Panc1 (cell line): ENCODE measurements at places on chromosomes 4 and X. TPM values are rescaled to one million over a fixed set of nuclear protein-coding genes. Genes with fewer than 3 reads are reported as not detected.

Gene S100P
- total RNA-seq, result 2.3 TPM

Gene TLL1
- 0.41 TPM for total RNA-seq

Gene FRAS1
- 0.23 TPM for total RNA-seq

Gene TBCK
- total RNA-seq, result 15.1 TPM

DNA sequence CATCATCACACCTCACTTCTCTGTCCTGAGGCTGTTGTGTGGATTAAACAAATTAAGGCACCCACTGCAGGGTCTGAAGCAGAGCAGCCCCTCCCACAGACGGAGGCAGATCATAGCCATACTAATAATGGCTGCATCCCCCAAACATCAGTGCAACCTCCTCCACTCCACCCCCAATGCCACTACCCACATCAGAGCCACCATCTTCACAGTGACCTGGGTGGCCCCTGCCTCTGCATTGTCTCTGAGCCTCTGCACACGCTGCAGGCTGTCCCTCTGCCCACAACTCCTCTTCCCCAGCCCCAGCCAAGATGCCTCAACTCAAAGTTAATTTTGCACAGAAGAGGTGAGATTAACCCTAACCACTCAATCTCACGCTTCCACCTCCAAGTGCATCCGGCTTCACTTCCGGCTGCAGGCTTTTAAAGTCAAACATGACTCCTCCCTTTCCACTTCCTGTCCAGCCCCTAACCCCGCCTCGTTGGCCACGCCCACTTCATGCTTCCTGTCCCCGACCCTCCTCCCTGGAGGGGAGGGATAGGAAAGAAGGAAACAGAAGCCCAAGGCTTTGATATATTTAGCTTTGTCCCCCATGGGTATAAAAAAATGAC is 22.7 kb downstream of the JAKMIP1 start:
- H3K4me3 ChIP-seq, result no peak overlapping the region
- no peak for DNase-seq
- no peak overlapping the region for H3K27ac ChIP-seq

DNA sequence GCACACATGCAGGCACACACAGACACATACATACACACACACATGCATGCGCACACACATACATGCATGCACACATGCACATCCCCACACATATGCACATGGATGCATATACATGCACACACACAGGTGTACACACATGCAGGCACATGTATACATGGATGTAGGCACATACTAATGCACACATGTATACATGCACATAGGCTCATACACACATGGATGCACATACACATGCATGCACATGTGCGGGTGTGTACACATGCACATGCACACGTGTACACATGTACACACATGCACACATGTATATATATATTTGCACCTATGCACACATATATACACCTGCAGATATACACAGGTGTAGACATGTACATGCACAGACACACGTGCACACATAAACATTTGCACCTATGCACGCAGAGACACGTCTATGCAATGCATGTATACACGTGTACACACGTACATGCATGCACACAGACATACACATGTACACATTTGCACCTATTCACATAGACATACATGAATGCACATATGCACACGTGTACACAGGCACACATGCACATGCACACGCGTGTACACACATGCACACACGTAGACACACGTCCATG is 4.0 kb downstream of the PLCXD1 start:
- H3K27me3 ChIP-seq, result no peaks in the 10 kb centered on the region
- H3K36me3 ChIP-seq, result peaks cover 10% of the 10 kb centered on the region; the same call in 1 of the 2 replicates
- no peak overlapping the region for H3K4me3 ChIP-seq
- DNase-seq, result no peak
- H3K27ac ChIP-seq, result no peak overlapping the region

DNA sequence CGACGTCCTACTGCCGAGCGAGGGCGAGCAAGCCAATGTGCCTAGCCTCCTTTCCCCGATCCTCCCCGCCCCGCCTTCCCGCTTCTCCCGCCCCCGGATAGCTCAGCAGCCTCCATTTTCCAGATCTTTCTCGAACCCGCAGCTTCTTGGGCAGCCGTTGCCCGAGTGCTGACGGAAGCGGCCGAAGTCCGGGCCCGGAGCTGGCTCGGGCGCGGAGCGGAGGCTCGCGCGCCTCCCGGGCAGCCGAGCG is 172 bp upstream of the HSPA4L start:
- peaks cover 2% of the 10 kb centered on the region; the same call in 1 of the 2 replicates for H3K4me1 ChIP-seq
- H3K36me3 ChIP-seq, result no peaks in the 10 kb centered on the region; the same call in 1 of the 2 replicates
- peak overlapping the region; percentile 82; the same call in 1 of the 2 replicates for H3K27ac ChIP-seq
- H3K4me3 ChIP-seq, result peak overlapping the region; percentile 86

DNA sequence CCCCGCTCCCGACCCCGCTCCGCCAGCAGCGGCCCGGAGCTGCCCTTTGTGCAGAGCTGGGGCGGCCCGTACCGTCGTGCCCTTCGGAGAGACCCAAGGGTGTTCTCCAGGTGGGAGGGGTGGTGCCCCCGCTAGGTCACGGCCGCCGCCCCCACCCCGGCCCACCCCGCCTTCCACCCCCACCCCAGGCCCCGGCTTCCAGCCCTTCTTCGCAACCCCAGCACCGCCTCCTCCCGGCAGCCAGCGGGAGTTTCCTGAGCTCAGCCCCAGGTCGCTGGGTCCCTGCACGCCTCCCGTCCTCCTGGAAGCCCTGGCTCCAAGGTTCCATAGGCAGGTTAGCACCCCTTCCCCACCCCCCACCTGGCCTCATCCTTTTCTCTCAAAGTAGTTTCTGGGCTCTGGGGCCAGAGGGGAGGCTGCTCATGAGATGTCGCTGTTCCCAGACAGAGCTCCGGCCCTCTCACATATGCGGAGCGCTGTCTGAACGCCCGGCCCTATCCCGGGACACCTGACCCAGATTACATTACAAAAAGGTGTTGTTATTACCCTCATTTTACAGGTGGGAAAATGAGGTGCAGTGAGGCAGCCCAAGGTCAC is 25.2 kb upstream of the FGFR3 start:
- no peaks in the 10 kb centered on the region for H3K27me3 ChIP-seq
- no peak for DNase-seq
- peak overlapping the region; percentile 15; the same call in 1 of the 2 replicates for H3K4me3 ChIP-seq
- H3K36me3 ChIP-seq, result no peaks in the 10 kb centered on the region
- peaks cover 9% of the 10 kb centered on the region; the same call in 1 of the 2 replicates for H3K4me1 ChIP-seq

- no peak overlapping the region for H3K27ac ChIP-seq
- no peaks in the 10 kb centered on the region for H3K4me1 ChIP-seq
- H3K27me3 ChIP-seq, result no peaks in the 10 kb centered on the region
- DNase-seq, result no peak
- no peak overlapping the region for H3K4me3 ChIP-seq
These were observed 59.2 kb downstream of the PTPN13 start for GRCh38 chr4:86653237-86653865.

DNA sequence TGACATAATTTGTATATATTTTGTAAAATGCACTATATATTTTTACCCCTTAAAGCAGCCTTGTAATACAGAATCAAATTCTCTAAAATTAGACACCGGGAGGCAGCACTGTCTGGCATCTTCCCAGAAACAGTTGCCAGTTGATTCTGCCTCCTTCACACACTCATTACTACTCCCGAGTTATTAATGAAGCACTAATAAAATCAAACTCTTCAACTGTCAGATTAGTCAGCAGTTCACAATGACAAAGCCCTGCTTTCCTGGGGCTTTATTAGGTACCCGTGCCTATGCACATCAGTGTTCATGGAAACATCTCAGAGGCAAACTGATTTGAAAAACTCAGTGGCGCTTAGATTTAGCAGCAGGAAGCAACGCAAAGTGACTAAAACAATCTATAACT is 103.5 kb upstream of the VEGFC start:
- no peaks in the 10 kb centered on the region for H3K36me3 ChIP-seq
- H3K4me1 ChIP-seq, result peaks cover 5% of the 10 kb centered on the region; the same call in 1 of the 2 replicates
- no peaks in the 10 kb centered on the region for H3K27me3 ChIP-seq
- H3K27ac ChIP-seq, result no peak overlapping the region
- DNase-seq, result no peak
- H3K4me3 ChIP-seq, result no peak overlapping the region

GRCh38 chr4:3322059-3322550 is 29.3 kb downstream of the RGS12 start:
- no peak overlapping the region for H3K4me3 ChIP-seq
- DNase-seq, result no peak
- H3K27ac ChIP-seq, result no peak overlapping the region
- no peaks in the 10 kb centered on the region for H3K27me3 ChIP-seq
- no peaks in the 10 kb centered on the region for H3K36me3 ChIP-seq

- no peaks in the 10 kb centered on the region for H3K36me3 ChIP-seq
- no peak overlapping the region for H3K4me3 ChIP-seq
- DNase-seq, result no peak
- no peaks in the 10 kb centered on the region; the same call in 1 of the 2 replicates for H3K27me3 ChIP-seq
- no peak overlapping the region for H3K27ac ChIP-seq
- no peaks in the 10 kb centered on the region for H3K4me1 ChIP-seq
These were observed 63.1 kb upstream of the PDHA1 start for GRCh38 chrX:19280636-19281035.

DNA sequence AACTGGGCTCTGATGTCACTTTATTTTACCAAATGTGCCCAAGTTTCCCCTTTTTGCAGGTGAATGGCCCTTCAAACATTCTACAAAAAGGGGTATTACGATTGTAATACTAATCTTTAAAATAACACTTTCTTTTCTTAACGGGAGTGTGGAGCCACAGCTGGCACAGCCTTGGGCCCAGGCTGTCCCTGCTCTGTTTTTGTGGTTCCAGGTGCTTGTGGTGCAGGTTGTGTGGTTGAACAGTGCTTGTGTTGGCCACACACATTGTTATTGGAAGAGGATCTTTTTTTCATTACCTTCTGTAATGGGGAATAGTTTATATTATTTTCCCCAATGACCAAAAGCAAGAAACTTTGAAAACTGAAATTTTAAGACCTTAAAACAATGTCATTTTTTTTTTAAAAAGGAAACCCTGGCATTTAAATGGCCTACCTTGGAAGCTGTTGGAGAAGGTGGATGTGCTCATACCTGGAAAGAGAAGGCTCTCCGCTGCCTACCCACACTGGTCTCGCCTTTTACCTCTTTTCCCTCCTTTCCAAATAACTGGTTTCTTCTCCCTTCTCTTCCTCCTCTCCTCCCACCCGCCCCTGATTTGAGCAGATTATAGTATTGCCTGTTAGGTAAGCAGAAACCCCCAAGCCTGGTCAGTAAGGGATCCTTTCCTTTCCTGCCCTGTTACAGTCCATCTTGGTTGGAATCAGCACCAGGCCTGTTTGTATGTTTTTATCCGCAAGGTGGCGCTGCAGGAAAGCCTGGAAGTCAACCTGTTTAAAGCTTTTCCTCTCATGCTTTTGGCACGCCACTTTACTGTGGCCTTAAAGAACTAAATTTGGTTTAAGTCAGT is 28.6 kb downstream of the HADH start:
- no peak overlapping the region for H3K27ac ChIP-seq
- no peaks in the 10 kb centered on the region for H3K36me3 ChIP-seq
- no peaks in the 10 kb centered on the region for H3K4me1 ChIP-seq
- H3K4me3 ChIP-seq, result no peak overlapping the region
- H3K27me3 ChIP-seq, result no peaks in the 10 kb centered on the region

GRCh38 chrX:142742581-142742980 is 283.1 kb upstream of the SPANXN4 start:
- DNase-seq, result no peak
- no peaks in the 10 kb centered on the region for H3K36me3 ChIP-seq
- H3K27ac ChIP-seq, result no peak overlapping the region
- H3K4me1 ChIP-seq, result no peaks in the 10 kb centered on the region
- no peaks in the 10 kb centered on the region for H3K27me3 ChIP-seq

DNA sequence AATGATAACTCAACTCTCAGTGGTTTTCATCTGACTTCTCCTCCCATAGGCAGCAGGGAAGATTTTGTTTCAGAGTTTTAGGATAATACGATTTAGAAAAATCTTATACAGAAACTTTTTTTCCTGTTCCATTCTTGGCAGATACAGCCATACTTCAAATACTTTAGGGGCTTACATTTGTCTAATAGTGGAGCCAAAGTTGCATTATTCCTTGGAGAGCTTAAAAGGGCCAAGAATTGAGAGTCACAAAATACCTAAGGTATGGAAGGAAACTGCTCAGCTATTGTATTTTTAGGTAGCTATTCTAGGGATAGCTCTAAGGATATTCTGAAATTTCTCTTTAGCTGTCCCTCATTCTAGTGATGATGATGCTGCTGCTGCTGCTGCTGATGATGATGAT is 132.9 kb upstream of the PTCHD1 start:
- no peaks in the 10 kb centered on the region for H3K4me1 ChIP-seq
- H3K27me3 ChIP-seq, result no peaks in the 10 kb centered on the region
- no peak overlapping the region for H3K4me3 ChIP-seq
- no peak overlapping the region for H3K27ac ChIP-seq
- no peak for DNase-seq

- H3K4me1 ChIP-seq, result peaks cover 2% of the 10 kb centered on the region; the same call in 1 of the 2 replicates
- H3K27me3 ChIP-seq, result no peaks in the 10 kb centered on the region
- peak overlapping the region; percentile 17; the same call in 1 of the 2 replicates for H3K27ac ChIP-seq
- no peaks in the 10 kb centered on the region for H3K36me3 ChIP-seq
These were observed 497.5 kb downstream of the INPP4B start for GRCh38 chr4:142348613-142349021.

DNA sequence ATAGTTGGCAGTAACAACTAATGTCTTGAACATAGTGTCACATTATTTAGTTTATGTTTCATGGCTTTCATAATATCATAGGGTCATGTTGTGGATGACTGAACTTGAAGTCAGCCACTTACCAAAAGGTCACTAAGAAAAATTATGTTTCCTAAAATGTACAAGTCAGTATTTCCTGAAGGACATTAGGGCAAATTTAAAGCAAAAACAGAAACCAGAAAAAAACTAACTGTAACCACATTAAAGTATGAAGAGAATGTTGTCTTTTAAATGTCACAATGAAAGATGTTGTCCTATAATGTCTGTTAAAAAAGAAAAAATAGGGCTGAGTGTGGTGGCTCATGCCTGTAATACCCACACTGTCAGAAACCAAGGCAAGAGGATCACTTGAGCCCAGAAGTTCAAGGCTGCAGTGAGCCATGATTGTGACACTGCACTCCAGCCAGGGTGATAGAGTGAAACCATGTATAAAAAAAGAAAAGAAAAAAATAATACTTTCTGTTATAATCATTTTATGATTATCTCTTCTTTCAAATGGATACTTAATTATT is 55.8 kb downstream of the HHIP start:
- no peaks in the 10 kb centered on the region for H3K4me1 ChIP-seq
- H3K36me3 ChIP-seq, result no peaks in the 10 kb centered on the region
- H3K27ac ChIP-seq, result no peak overlapping the region
- H3K27me3 ChIP-seq, result no peaks in the 10 kb centered on the region
- no peak overlapping the region for H3K4me3 ChIP-seq

- no peak for DNase-seq
- H3K4me3 ChIP-seq, result no peak overlapping the region
- no peaks in the 10 kb centered on the region for H3K27me3 ChIP-seq
- no peaks in the 10 kb centered on the region for H3K36me3 ChIP-seq
- H3K4me1 ChIP-seq, result no peaks in the 10 kb centered on the region
These were observed 231.4 kb downstream of the PPP3CA start for GRCh38 chr4:101115887-101116286.
